ENCODE measurements at places on chromosomes 6 and 20. TPM values are rescaled to one million over a fixed set of nuclear protein-coding genes. Genes with fewer than 3 reads are reported as not detected.

The GPR6 gene
- total RNA-seq, result not detected

The LY6G6D gene
- not detected for total RNA-seq

The FAM50B gene
- 6.8 TPM for total RNA-seq

The BTNL2 gene
- not detected for total RNA-seq

The FILIP1 gene
- total RNA-seq, result 21.7 TPM

The TBX18 gene
- total RNA-seq, result 3.7 TPM

The ETV7 gene
- 2.7 TPM for total RNA-seq

The RPN2 gene
- total RNA-seq, result 312 TPM

The DDX43 gene
- total RNA-seq, result 1.2 TPM

The DEF6 gene
- total RNA-seq, result 2.1 TPM

The MMUT gene
- total RNA-seq, result 8.2 TPM

The PET117 gene
- 11.4 TPM for total RNA-seq
